ENCODE measurements at places on chromosomes 2 and 18.

DNA sequence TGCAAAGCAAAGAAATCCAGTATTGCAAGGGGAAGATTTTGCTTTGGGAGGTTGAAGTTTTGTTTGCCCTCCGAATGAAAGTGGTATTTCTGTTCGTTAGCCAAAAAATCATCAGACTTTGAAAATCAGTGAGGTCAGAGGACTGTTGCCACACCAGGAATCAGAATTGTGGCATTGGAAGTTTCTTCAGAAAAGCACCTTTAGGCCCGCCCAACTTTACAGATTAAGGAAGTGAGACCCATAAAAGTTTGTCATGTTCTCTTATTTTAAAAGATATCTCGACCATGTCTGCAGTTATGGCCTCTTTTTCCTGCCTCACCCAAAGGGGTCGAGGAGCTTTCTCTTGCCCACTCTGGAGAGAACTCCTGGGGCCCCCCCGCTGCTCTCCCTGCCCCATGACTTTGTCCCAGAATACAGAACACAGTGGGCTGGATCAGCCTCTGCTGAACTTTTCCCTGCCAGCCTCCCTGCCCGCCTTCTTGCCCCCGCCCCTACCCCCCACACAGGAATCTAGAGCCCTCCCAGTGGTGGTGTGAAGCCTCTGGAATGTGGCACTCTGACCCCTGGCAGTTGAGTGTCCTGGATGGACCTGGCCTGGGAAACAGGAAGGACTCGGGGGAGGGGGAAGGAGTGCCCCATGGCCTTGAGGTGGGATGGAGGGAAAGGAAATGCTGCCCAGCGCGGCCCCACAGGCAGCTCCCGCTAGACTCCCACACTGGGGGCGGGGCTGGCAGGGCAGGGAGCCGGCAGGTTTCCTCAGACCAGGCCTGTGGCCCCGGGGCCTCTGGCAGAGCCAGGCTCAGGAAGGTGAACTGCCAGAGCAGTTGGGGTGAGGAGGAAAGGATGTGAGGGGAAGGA lies 25.3 kb downstream of the CRIM1 start:
- peak; percentile 55 for DNase-seq

GRCh38 chr2:238346544-238346943 lies 26.2 kb downstream of the TRAF3IP1 start:
- DNase-seq, result no peak

DNA sequence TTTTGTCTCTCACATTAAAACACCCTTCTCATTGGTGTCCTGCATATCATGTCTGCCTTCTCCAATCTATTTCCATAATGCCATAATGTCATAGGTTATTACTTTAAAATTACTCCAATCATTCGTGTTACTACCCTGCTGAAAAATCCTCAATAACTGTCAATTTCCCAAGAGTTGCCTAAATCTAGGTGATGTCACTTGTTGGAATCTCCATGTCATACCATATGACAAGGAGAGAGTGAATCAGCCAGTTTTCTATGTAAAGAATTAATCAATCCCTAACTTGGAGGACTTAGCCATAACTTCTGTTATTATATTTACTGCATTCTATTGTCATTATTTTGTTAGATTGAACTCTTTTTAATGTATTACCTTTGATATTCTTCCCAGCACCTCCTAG lies 62.5 kb downstream of the PHLPP1 start:
- no peak for DNase-seq

GRCh38 chr2:68767031-68767961 lies 32.7 kb downstream of the ARHGAP25 start:
- no peak for DNase-seq

GRCh38 chr18:40921845-40922629 lies 1033.0 kb upstream of the PIK3C3 start:
- no peak for DNase-seq

GRCh38 chr2:172464400-172465129 lies 37.2 kb downstream of the ITGA6 start:
- no peak for DNase-seq

DNA sequence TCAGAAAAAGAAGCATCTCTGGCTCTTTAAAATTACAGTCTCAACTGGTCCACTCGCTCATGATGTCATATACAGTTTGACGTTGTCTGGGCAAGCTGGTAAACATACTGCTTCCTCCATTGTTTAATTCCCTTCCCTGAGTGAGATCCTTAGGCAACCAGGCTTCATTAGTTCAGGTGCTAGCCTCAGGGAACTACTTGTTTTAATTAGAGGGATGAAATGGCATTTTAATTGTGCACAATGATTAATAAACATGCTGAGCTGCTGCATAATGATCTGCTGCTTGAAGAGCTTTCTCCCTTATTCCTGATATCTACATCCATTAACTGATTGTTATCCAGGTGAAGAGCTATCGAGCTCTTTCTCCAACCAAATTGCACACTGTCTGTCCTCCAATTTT lies 195.6 kb upstream of the ETAA1 start:
- no peak for DNase-seq

DNA sequence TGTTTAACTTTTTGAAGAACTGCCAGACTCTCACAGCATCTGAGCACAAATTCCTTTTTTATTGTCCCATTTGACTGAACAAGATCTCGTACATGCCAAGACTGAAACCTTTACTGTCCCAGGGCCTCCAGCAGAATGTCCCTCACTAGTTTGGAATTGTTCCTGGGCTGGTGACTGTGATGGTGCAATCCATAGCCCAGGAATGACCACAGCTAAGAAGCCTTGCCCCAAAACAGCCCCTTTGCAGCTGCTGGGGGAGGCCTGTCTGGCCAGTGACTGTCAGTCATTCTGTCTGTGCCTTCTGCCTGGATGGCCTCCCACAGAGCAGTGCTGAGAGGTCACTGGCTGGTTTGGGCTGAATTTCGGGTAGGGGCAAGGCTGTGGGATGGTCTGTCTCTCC lies 184.5 kb upstream of the MSH6 start:
- no peak for DNase-seq

- no peak for DNase-seq
Observed at GRCh38 chr2:136334967-136335366, 217.0 kb upstream of the CXCR4 start.

DNA sequence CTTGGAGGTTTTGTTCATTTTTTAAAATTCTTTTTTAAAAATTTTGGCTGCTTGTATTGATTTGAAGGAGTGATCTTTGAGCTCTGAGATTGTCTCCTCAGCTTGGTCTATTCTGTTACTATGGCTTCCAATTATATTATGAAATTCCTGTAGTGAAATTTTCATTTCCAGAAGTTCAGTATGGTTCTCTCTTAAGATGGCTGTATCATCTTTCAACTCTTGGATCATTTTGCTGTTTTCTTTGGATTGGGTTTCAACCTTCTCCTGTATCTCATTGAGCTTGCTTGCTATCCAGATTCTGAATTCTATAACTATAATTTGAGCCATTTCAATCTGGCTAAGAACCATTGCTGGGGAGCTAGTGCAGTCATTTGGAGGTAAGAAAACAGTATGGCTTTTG lies 270.8 kb upstream of the NT5C1B start:
- DNase-seq, result no peak

DNA sequence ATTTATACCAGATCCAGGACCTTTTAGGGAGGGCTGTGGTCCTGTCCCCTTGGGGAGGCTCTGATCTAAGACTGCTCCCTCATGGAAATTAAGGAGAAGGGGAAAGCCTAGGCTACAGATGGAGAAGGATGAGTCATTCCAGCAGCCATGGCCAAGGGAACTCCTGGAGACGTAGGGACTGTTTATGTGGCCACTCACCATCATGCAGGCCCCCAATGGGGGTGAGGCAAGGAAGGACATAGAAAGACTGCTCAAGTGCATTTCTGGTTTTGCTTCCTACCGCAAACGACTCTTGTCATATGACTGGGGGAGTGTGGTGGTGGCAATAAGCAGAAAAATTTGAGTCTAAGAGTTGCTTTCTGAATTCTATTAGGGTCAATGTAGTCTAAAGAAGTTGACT lies 54.0 kb upstream of the CYP1B1 start:
- DNase-seq, result no peak

DNA sequence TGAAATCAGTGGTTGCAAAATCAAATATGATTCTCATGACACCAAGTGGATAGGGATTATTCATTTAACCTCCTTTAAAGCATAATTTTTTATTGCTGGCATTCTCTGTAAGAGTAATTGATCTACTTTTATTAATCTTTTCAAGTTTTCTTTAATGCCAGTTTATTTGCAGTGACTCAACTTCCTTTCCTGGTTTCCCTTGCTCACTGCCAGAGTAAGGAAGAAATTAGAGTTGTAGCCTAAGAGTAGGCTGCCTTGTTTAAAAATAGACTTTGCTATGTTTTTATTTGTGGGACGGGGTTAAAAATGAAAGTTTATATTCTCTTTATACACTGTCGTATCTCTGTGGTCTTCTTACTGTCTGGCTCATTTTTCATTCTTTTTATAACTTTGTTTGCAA lies 148.6 kb downstream of the WDR7 start:
- DNase-seq, result no peak

DNA sequence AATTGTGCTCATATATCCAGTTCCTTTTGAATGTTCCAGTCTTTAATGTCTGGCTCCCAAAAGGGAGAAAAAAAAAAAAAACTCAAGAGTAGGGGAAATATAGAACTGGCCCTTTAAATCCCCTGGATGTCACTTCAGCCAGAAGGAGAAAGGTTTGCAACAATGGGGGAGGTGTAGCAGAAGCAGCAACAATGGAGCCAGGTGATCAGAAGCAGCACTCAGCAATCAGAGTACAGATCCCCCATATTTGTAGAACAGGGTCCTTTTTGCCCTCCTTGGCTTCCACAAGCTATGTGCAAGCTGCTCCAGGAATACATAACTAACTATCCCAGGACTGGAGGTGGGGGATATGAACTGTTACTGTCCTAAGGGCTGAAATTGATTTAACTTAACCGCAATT lies 25.8 kb upstream of the ZNF397 start:
- DNase-seq, result no peak

DNA sequence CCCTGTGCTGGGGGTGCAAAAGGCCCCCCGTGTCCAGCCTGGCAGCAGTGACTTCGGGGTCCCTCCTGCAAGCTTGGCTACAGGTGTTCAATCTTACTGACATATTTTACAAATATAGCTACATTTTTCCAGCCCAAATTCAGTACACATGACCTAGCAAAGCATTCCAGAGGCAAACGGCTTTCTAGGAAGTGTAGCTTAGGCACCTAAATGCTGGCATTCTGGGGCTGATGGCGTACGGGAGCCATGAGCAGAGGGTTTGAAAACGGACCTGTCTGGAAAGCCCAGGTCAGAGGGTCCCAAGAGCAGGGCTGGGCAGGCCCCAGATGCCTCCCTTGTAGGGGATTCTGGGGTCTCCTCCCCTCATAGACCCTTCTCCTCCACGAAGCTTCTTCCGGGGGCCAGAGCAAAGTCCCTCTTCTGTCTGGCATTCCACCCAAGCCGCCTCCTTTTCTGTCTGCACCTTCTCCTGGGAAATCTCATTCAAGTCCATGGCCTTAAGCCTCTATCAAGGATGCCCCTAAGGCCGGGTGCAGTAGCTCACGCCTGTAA lies 63.3 kb upstream of the ASAP2 start:
- no peak for DNase-seq

GRCh38 chr2:6826081-6826913 lies 39.4 kb downstream of the CMPK2 start:
- DNase-seq, result no peak

GRCh38 chr2:158600155-158600802 lies 143.5 kb downstream of the PKP4 start:
- DNase-seq, result no peak

DNA sequence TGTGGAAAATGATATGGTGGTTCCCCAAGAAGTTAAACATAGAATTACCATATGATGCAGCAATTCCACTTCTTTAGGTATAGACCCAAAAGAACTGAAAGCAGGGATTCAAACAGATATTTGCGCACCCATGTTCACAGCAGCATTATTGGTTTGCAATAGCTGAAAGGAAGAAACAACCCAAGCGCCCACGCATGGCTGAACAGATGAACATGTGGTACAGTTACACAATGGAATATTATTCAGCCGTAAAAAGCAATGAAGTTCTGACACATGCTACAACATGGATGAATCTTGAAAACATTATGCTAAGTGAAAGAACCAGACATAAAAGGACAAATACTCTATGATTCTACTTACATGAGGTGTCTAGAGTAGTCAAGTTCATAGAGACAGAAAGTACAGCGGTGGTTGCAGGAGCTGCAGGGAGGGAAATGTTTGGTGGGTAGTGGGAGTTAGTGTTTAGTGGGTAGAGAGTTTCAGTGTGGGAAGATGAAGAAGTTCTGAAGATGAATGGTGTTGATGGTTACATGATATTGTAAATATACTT lies 26.7 kb upstream of the ASPRV1 start:
- DNase-seq, result no peak

GRCh38 chr2:52862801-52863200 lies 904.8 kb upstream of the CHAC2 start:
- DNase-seq, result no peak

- DNase-seq, result no peak
Observed at GRCh38 chr18:75652528-75652927, 225.0 kb upstream of the SMIM21 start.

DNA sequence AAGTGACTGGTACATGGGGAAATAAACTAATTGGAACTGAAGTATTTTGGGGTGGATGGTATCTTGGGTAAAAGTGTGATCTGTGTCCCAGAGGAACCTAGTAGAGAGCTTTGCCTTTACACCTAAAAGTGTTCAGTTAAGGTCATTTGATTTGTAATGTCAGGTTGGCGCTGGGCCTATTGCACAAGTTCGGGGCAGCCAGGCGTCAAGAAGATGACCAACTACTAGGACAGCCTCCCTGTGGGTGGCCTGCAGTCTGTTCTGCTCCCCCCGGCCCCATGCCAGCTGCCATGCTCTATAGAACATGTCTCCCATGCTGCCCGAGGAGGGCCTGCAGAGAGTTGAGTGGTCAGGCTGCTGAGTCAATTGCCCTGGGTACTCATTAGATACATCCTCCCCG lies 10.1 kb downstream of the RRM2 start:
- DNase-seq, result no peak

DNA sequence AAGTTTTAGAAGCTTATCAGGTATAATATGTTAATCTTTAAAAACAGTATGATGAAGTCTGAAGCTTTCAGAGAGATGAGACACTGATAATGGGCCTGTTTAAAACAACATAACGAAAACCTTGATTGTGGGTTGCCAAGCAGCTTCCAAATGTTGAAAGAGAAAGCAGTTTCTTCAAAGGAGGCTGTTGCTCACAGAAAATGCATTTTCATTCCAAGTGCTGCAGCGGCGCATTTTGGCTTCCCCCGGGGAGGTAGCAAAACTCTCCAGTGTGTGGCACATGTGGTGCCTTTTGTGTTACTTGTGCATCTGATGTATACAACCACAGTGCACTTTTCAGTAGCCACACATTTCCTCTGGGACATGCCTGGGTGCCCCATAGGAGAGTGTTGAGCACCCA lies 66.1 kb downstream of the TMEFF2 start:
- no peak for DNase-seq

DNA sequence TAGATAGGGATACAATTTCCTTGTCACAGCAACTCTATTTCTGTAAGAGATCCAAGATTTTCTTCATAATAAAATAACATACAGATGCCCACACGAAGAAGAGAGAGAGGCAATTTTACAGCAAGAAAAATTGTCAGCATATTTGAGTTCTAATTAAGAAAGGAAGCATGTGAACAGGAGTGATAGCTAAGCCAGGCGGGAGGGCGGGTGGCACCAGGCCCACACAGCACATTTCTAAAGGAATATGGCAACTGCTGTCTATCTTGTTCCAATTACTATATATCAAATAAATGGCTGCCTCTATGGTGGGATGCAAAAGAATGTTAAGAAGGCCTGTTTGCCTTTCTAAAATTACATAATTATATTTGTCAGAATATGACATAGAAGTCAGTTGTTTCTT lies 248.3 kb upstream of the DOK6 start:
- no peak for DNase-seq
